ENCODE measurements at places on chromosomes 13 and 19. TPM values are rescaled to one million over a fixed set of nuclear protein-coding genes. Genes with fewer than 3 reads are reported as not detected.

- no peak for DNase-seq
Measured at GRCh38 chr19:31139871-31140505, 209.2 kb downstream of the TSHZ3 start.

GRCh38 chr19:38715555-38715954, 28.7 kb downstream of the CAPN12 start:
- no peak for DNase-seq

- DNase-seq = no peak
Measured at GRCh38 chr13:36981156-36981743, 17.9 kb downstream of the ALG5 start.

DNA sequence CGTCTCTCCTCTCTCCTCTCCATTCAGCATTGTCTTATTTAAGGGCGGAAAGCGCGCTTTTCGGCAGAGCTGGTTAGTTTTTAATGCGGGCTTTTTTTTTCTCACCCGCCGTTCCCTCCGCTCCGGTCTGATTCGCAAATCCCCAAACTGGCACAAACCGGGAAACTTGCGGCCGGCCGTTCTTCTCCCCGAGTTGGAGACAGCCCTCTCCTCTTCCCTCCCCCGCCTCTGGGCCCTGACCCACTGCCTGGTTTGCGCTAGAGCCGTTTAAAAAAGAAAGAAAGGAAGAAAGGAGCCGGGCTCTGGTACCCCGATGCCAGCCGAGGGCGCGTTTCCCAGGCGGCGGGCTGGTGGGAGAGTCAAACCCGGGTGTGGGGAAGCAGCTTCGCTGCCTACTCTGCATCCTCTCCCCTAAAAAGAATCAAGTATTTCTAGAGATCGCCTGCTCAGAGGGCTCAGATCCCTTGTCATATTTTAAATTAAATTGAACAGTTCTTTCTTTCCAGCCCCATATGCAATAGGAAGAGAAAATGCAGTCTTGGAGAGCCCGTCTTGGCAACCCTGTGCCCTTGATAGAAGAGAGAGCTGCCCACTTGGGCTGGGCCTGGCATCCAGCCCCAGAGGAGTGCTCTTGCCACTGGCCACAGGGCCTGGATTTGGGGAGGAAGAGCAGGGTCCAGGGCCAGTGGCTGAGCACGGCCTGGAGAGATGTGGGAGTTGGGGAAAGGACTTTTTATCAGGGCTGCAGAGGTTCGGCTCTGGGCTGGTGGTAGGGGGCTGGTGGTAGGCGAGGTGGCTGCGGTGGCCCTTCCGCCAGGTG, 19.0 kb downstream of the NFIX start:
- DNase-seq = peak; percentile 64

- no peak for DNase-seq
Measured at GRCh38 chr19:30364866-30365800, 7.1 kb upstream of the ZNF536 start.

DNA sequence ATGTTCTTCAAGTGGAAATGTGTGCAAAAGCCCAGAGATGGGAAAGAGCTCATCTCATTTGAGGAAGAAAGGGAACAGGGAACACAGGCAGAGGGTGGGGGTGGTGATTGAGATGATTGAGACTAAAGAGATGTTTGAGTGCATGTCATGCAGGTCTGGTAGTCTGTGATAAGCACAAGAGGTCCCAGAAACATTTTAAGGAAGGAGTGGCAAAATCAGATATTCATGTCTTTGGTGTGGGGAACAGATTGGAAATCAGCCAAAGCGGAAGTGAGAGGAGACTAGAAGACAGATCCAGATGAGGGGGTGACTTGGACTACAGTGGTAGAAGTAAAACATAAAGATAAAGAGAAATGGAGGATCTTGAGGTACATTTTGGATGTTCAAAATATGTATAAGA, 39.4 kb upstream of the DACH1 start:
- DNase-seq = no peak

- no peak for DNase-seq
Measured at GRCh38 chr13:28047757-28048388, 52.5 kb downstream of the FLT3 start.

- DNase-seq = no peak
Measured at GRCh38 chr19:51807925-51808324, 13.0 kb downstream of the FPR3 start.

DNA sequence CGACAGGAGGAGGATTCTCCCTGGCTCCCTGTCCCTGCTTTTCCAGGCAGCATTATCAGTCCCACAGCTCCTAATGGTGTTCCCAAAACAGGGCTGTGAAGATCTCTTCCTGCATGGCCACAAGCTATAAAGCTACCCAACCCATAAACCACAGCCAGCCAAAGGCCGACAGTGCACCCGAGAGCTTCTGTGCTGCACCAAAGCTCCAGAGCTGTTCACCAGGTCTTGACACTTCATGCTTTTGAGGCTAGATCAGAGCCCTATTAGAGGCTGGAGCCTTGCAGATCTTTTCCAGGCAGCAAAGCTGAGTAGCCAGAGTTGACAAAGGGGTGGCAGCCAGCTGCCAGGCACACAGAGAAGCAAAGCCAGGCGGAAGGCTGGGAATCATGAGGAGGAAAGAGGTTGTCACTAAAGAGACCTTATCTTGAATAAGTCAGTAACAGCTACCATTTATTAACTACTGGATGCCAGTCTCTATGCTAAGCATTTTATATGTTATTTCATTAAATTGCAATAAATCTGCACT, 180.4 kb downstream of the KATNAL1 start:
- DNase-seq = no peak

DNA sequence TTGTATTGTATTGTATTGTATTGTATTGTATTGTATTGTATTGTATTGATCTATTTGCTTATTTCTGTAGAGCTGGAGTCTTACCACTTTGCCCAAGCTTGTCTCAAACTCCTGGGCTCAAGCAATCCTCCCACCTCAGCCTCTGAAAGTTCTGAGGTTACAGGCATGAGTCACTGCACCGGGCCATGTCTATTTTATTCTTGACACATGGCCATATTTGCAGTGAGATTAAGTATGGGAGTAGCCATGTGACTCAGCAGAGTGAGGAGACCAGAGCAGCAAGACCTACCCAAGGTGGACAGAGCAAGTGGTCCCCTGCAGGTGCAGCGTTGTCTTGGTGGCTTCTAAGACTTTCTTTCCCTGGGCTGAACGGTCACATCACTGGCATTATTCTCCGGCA, 49.1 kb upstream of the UBAC2 start:
- no peak for DNase-seq

GRCh38 chr19:869245-870177, 10.0 kb downstream of the CFD start:
- DNase-seq = no peak

- DNase-seq = no peak
Measured at GRCh38 chr19:10068205-10068604, 17.9 kb upstream of the SHFL start.

GPR12 gene
- total RNA-seq = not detected

C3 gene
- 5.9 TPM for total RNA-seq

Data from H9 (cell line).